ENCODE measurements at places on chromosomes 3 and 15.

DNA sequence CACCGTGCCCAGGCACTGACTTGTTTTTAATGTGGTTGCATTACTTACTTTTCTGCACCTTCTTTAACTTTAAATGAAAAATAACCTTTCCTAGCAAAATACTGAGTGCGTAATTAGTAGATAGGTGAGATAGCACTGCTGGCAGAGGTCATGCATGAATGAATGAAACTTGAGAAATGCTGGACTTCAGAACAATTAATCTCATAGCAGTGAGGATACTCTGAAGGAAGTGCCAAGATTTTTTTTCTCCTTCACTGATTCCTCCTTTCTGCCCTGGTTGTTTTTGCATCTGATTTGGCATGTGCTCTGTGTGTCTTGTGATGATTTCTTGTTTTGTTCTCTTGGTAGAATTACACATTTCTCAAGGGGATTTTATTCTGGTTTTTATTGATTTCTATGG is 378.9 kb downstream of the PTPRG start:
- no peak for DNase-seq

GRCh38 chr3:43015991-43016865 is 37.1 kb downstream of the GASK1A start:
- no peak for DNase-seq

DNA sequence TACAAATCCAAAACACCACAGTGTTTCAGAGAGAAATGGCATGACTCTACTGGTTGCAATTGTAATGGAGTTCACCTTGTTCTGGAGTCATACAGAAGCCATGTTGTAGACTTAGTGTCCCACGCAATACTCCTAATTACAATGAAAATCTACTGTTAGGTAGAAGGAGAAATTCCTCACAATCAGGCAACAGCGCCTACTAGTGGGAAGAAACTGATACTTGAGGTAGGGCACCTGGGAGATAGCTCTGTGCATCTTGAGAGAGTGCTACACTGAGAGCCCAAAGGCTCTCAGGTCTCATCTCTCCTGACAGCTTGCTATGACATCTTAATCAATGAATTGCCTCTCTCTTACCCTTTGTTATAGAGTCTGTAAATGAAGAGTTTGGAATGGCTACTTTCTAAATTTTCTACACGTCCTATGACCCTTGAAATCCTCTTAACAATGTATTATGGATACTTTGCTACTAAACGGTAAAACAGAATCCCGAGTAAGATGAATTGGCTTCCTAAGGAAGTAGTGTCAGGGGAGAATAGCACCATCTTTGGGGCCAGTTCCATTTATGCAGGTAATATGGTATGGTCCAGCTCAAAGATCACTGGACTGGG is 422.7 kb upstream of the TPRG1 start:
- DNase-seq, result peak; percentile 44

DNA sequence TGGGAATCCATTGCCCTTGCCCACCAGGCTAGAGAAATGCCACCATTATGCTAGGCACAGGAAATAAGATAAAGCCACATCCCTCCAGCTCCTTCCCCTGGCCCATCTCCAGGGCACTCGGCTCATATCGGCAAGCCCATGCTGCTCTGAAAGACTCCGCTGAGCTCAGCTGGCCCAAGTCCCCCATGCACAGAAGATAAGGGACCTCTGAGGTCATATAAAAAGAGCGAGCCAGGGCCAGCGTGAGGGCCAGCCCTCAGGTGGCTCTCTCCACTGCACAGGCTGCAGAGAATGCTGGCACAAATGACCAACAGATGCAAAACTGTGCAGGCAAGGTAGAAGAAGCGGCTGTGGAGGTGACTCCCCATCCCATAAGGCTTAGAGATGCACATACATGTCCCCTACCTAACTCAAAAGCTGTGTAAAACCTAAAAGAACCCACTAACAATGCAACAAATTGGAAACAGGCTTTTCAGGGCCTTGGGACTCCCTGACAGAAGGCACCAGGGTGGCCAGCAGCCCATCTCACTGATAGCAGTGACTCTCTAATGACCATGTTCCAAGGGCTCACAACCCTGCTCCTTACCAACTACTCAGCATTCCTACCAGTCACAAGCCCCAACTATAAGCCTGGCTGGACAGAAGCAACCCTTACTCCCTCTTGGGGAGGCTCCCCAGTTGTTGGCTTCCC is 3.0 kb downstream of the RAB6B start:
- DNase-seq, result no peak

DNA sequence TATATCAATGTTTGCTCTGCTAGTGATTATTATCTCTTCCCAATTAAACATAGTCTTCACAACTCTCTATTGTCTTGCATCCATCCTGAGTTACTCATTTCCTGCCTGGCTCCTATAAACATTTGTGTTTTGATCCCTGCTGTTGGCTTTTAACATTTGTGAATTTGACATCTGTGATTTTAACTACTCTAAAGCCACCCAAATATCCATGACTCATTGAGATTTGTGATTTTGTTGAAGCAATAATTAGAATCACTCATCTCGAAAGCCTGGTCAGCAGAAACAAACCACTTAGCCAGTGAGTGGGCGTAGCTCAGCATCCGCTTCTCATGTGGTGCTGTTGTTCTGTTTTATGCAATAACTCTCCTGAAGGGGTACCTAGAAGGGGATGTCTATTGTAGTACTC is 174.3 kb upstream of the ZBTB20 start:
- no peak for DNase-seq

DNA sequence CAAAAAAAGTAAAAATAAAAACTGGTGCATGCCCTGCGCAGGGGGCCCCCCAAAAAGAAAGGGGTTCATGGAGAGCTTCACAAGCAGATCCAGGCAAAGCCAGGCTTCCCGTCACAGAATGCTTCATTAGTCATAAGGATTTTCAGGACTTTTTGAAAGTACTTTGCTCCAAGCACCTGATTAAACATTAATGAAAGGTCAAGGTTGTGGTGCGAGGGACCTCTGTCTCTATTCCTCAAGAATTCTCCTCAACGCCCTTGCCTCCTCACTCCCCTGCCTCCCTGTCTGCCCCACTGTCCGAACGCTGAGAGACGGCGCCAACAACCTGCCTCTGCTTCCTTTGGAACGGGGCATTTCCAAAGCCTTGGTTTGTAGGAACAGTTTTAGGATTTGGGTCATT is 240.1 kb upstream of the IGF1R start:
- no peak for DNase-seq

DNA sequence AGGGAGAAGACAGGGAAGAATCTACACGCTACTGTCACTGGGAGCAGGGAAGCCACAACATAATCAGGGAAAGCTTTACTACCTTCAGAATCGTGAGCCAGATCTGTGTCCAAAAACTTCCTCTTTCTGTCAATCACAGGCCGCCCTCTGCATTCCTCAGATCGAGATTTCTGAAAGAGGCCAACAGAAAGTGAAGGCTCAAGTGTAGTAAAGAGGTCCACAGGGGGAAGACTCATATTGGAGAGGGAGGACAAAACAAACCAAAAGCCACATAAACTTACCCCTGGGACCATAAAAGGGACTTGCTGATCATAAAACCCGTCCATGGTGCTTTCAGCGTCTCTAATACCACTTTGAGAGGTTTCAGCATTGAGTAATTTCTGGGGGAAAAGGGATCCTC is 3.3 kb downstream of the ETV5 start:
- DNase-seq, result no peak

- DNase-seq, result no peak
Measured at GRCh38 chr3:38009807-38010591, 19.4 kb downstream of the VILL start.

GRCh38 chr15:69719527-69720240 is 267.1 kb downstream of the RPLP1 start:
- peak; percentile 75 for DNase-seq

DNA sequence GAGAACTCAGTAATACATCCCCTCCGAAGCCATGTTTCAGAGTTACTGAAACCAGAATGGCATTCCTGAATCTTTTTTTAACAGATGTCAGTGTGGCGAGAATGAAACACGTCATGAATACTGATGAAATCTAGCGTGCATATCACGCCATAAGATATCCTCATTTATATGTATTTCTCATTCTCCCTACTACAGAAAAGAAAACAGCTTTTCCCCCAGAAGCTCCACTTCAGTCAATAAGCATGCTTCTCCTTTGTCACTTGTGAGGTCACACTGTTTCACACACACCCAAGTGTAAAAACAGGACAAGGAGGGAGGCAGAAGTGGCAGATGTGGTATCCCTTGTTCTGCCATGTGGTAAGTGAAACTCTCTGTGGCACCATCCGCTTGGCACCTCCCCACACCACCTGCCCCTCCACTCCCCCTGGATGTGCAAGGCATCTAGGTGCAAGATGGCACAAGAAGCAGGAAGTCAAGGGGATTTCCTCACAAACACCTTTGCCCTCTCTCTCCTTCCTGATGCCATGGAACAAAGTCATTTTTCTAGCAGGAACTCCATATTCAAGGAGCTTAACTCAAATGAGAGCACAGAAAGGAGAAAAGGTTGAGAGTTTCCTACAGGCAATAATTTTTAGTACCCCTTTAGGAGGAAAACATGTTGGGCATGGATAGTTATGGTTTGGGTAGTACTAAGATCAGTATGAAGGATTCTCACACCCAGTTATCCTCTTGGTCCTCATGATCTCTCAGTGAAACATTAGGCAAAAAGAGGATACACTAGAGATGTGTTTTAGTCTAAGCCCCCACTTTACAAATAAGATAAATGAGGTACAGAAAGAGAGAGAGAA is 47.5 kb upstream of the FRMD4B start:
- DNase-seq, result peak; percentile 52

DNA sequence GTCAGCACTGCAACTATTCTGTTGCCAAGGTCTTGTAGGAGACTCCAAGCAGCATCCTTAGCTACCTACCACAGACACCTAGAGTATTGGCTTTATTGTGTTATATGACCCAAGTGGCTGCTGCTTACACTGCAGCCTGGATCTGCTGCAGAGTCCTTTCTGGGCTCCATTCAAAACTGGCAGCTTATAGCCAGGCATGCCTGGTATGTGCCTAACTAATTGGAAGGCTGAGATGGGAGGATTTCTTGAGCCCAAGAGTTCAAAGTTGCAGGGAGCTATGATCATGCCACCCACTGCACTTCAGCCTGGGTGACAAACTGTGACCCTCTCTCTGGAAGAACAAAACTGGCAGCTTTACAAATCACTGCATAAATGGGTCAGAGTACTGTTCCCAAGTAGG is 8.6 kb downstream of the NDUFB4 start:
- DNase-seq, result no peak

GRCh38 chr3:43046583-43046982 is 59.3 kb downstream of the POMGNT2 start:
- DNase-seq, result no peak

GRCh38 chr3:59082106-59082505 is 32.3 kb upstream of the CFAP20DC start:
- no peak for DNase-seq

- peak; percentile 44 for DNase-seq
Measured at GRCh38 chr3:192130534-192131132, 596.7 kb downstream of the FGF12 start.

DNA sequence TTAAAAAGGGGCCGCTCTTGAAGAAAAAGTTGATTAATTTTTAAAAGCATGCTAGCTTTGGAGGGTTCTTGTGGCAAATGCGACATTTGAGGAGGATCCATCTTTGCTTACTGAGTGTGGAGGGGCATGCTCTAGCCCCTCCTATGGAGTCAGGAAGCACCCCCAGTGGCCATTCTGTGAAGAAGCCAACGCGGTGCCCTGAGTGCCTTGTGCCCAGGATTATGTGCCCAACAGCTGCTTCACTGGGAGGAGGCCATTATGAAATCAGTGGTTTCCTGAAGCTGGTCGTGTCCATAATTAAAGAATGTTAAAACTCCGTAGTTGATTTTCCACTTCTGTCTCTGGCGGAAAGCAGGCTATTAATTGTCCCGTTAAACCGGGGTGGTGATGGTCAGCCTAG is 69.1 kb upstream of the TNFAIP8L3 start:
- DNase-seq, result no peak

GRCh38 chr3:128335621-128336296 is 130.9 kb downstream of the DNAJB8 start:
- no peak for DNase-seq

- no peak for DNase-seq
Measured at GRCh38 chr15:38512901-38513300, 51.7 kb downstream of the RASGRP1 start.

DNA sequence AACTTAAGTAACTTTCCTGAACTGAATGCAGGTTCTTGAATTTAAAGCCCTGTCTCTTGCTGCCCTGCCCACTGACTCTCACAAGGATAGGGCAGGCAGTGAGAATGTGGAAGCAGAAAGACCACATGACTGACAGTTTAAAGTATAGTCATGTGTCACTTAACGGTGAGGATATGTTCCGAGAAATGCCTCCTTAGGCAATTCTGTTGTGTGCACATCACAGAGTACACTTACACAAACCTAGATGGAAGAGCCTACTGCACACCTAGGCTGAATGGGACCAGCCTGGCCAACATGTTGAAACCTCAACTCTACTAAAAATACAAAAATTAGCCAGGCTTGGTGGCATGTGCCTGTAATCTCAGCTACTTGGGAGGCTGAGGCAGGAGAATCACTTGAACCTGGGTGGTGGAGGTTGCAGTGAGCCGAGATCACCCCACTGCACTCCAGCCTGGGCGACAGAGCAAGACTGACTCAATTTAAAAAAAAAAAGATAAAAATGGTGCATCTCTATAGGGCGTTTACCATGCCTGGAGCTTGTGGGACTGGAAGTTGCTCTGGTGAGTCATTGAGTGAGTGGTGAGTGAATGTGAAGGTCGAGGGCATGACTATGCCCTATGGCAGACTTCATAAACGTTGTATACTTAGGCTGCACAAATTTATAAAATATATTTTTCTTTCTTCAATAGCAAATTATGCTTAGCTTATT is 18.9 kb upstream of the COPG1 start:
- DNase-seq, result peak; percentile 85

GRCh38 chr3:139132976-139133375 is 88.3 kb upstream of the PRR23C start:
- DNase-seq, result no peak

DNA sequence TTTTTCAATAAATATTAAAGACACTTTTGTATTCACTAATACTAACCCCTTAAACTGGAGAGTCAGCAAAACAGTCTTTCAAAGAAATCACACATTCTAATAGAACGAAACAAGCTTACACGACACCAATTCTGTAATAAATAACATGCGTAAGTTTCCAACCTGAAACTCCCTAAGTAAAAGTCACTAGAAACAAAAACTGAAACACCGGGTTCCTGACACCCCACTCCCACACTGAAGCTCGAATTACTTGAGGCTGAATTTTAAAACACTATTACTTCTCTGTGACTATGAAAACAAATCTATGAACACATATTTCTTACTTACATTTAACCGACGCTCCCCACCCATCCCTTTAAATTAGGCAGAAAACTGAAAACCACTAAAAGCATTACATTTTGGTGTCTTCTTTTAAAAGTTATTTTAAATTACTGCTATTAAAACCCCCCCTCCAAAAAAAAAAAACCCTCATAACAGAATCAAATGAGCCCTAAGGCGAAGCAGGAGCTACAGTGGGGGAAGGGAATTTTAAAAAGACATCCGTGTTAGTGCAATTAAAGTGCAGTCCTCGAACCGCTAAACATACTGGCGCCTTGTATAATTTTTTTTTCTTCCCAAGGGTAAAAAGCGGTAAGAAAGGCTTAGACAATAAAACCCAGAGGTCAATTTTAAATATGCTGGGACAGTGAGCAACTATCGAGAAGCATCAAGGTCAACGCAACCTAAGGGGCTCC is 878 bp downstream of the SPPL2A start:
- peak; percentile 62 for DNase-seq

- DNase-seq, result no peak
Measured at GRCh38 chr15:58773024-58773423, 1.9 kb downstream of the MINDY2 start.

- DNase-seq, result no peak
Measured at GRCh38 chr3:42056840-42057239, 34.3 kb upstream of the TRAK1 start.

Measured in activated CD4-positive, alpha-beta T cell treated with anti-CD3 and anti-CD28 coated beads, Interleukin-2, Interleukin-4, amounts not matched to agents 100 ng/mL and 50 ng/mL, durations not matched to agents 16 hours and 8 hours (primary cell).